ENCODE measurements at places on chromosomes 2 and 18. TPM values are rescaled to one million over a fixed set of nuclear protein-coding genes. Genes with fewer than 3 reads are reported as not detected.

Gene BBS5
- total RNA-seq = 5.6 TPM

Gene TMEFF2
- total RNA-seq = 0.15 TPM

Gene ZNF512
- total RNA-seq = 16.8 TPM

Gene DPYSL5
- 5.9 TPM for total RNA-seq

Gene SGPP2
- total RNA-seq = 0.16 TPM

Gene NDUFS1
- 50.3 TPM for total RNA-seq

Gene STRADB
- total RNA-seq = 25.7 TPM

Gene SULT1C2
- 1.3 TPM for total RNA-seq

Gene RMC1
- total RNA-seq = 12.8 TPM

Gene KIF3C
- 52.0 TPM for total RNA-seq

Gene ODC1
- 133 TPM for total RNA-seq

Gene TNFRSF11A
- 6.5 TPM for total RNA-seq

Gene TMX3
- 20.9 TPM for total RNA-seq

Gene OSR1
- 4.6 TPM for total RNA-seq

Gene NLRC4
- not detected for total RNA-seq

Gene SRD5A2
- not detected for total RNA-seq

Gene DSG1
- not detected for total RNA-seq

All from A549 treated with CpdA at 1 μM for 4 hours (cell line).